ENCODE measurements at places on chromosomes 7 and 10.

GRCh38 chr7:17146621-17147020 is 151.8 kb upstream of the AHR start:
- no peak for DNase-seq

DNA sequence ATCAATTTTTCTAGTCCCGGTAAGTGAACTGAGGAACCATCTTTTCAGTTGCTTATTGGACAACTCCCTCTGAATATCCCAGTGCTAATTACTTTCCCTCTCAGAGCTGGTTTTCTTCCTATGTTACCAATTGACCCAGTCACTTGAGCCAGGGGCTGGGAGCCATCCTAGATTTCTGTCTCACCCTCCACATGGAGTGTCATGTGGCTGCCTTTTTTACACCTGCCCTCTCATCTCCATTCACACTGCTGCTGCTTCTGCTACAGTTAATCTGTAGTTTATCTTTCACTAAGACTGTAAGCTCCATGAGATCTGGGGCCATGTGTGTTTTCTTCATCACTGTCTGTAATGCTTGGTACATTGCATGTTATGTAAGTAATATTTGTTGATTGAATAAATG is 35.8 kb downstream of the VCL start:
- no peak for DNase-seq

- peak; percentile 55 for DNase-seq
These were observed 97.6 kb upstream of the ITGB1 start for GRCh38 chr10:33055625-33056024.

DNA sequence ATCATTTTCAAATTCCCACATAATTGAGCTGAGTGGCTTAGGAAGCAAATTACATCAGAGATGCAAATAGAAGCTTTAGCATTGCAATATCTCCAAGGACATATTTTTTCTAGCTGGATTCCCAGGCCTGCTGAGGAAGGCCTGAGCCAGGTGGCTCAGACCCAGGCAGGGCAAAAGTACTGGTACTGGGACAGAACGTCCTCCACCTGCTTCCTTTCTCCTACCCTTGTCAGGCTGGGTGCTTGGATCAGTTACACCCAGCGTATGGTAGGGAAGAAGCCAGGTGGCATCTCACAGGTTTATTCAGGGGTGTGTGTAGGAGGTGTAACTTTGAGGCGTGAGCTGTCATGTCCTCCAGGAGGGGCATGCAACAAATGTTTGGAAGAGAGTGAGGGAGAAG is 3.0 kb upstream of the PANK1 start:
- no peak for DNase-seq

GRCh38 chr10:59465088-59465487 is 102.7 kb upstream of the FAM13C start:
- DNase-seq: peak; percentile 12

GRCh38 chr10:110802551-110803238 is 69.0 kb upstream of the PDCD4 start:
- peak; percentile 25 for DNase-seq

DNA sequence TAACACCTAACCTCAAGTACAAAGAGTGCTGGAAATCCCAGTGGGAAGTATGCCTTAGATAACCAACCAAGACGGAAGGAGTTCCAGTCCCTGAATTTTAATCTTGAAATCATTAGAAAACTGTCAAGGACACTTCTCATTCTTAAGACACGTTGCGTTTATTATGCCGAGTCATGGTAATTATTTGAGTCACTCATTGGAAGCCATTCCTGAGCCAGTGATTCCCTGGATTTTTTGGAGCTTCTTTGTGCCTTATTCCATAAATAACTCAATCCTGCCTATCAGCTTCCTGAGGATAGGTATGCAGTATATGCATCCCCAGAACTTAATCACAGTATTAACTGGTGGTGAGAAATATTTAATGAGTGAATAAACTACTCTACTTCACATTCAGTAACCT is 77.4 kb downstream of the PPP1R17 start:
- peak; percentile 15 for DNase-seq

DNA sequence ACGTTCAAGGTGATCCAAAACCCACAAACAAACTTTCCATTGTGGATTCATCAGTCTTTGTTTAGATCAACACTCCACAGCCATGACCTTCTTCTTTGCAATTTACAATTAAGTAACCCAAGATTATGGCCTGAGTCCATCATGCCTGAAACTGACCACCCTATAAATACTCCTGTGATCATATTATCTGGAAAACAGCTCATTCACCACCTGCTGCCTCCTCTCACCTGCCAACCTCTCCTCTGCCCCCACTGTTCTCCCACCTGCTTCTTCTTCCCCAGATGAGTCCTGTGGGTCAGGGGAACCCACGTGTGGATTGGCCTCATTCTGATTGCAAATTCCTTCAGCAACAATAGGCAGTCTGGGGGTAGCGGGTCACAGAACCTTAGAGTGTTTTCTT is 81.4 kb downstream of the ABLIM1 start:
- DNase-seq: no peak

GRCh38 chr7:18590241-18590640 is 94.7 kb downstream of the HDAC9 start:
- DNase-seq: no peak

DNA sequence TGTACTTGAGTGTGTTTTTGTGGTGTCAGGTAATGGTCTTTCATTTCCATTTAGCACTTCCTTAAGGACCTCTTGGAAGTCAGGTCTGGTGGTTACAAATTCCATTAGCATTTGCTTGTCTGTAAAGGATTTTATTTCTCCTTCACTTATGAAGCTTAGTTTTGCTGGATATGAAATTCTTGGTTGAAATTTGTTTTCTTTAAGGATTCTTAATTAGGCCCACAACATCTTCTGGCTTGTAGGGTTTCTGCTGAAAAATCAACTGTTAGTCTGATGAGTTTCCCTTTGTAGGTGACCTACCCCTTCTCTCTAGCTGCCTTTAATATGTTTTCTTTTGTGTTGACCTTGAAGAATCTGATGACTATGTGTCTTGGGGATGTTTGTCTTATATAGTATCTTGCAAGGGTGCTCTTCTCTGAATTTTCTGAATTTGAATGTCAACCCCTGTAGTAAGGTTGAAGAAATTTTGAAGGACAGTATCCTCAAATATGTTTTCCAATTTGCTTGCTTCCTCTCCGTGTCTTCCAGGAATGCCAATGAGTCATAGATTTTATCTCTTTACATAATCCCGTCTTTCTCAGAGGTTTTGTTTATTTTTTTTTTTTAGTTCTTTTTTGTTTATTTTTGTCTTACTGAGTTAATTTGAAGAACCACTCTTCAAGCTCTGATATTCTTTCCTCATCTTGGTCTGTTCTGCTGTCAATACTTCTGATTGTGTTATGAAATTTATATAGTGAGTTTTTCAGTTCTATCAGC is 70.2 kb downstream of the SLC39A12 start:
- no peak for DNase-seq

DNA sequence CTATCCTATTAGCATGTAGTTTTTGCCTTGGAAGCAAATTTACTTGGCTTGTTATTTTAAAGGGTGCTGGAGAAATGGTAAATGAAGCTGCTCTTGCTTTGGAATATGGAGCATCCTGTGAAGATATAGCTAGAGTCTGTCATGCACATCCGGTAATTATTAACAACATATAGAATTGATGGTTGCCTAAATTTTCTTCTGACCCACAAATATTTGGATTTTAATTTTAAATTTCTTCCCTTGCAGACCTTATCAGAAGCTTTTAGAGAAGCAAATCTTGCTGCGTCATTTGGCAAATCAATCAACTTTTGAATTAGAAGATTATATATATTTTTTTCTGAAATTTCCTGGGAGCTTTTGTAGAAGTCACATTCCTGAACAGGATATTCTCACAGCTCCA is 28.0 kb downstream of the DLD start:
- DNase-seq: no peak

DNA sequence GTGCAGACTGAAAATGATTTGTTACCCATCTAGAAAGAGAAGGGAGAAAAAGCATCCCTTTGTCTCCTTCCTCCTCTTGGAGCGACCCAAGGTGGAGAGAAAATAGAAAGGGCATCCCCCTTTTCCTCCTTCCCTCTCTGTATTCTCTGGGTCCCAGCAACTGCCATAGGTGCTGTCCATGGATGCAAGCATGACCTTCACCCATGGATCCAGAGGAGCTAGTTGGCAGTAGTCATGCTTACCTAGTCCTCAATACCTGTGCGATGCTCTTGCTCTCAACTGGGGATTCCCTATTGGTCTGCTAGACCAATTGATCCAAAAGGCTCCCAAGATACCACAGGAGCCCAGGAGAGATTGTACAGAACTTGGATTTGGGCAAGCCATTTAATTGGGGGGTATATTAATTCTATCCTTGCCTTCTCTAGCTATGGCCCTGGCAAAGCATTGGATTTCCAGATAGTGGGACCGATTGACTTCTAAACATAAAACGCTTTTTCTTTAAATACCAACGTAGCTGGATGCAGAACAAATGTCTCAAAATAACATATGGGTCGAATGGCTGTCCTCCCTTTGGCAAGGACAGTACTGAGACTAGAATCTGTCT is 547.8 kb upstream of the IGFBP3 start:
- DNase-seq: no peak

GRCh38 chr10:63760034-63760707 is 239.0 kb downstream of the REEP3 start:
- DNase-seq: peak; percentile 63

DNA sequence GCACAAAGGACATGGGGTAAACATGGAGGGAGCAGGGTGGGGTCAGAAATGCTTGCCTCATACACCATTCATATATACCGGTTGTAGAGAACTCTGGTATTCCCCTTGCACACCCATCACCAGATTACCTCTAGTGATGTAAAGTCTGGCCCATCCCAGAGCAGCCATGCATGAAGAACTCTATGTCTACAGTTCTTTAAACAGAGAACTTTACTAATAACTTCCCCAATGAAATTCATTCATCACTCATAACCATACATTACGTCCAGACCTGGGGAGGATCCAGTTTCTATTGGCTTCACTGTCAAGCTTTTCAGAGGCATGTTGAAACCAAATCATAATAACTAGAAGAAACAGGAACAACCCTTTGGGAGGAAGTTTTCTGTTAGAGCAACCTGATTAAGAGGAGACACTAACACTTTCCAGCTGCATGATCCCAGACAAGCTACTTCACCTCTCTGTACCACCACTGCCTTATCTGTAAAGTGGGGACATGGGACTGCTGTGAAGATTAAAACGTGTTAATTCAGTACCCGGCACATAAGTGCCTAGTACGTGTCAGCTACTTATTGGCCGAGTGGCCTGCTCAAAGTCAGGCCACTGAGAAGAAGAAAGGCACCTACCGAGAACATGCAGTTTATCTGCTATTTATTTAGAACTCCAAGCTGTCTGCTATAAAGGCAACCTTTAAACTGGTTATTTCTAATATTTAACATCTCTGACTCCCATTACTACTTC is 59.7 kb downstream of the IGF2BP3 start:
- DNase-seq: no peak

DNA sequence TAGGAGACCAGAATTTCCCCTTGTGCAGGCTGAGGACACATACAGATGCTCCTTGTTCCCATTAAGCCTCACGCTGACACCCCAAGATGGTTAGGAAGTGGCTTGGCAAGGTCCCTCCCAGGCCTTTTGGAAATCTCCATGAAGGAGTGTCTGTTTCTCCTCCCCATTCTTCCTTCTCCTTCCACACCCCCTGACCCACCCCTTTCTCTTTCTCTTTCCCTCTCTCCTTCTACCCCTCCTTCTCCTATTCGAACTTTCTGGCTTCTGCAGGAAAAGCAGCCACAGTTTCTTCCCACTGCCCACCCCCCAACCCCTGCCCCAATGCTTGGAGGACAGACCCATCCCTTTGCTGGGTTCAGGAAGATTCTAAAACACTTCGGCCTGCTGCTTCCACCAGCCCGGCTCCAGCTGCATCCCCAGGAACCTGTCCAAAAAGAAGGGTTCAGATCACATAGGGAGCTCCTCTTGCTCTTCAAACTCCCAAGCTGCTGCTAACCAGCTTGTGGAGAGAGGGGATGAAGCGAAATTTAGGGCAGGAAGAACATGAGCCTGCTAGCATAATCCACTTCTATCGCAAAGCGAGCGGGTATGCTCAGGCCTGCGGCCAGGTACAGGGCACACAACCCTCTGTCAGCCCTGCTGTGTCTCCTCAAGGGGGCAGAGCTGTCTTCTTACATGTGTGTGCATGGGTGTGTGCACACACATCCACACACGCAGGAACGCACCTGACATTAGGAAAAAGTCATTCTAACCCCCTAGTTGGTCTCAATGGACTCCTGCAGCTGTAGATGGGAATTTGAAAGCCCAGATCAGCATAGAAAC is 80.4 kb downstream of the PPP1R3C start:
- DNase-seq: no peak

- DNase-seq: no peak
These were observed 45.3 kb downstream of the PRF1 start for GRCh38 chr10:70557086-70557845.

DNA sequence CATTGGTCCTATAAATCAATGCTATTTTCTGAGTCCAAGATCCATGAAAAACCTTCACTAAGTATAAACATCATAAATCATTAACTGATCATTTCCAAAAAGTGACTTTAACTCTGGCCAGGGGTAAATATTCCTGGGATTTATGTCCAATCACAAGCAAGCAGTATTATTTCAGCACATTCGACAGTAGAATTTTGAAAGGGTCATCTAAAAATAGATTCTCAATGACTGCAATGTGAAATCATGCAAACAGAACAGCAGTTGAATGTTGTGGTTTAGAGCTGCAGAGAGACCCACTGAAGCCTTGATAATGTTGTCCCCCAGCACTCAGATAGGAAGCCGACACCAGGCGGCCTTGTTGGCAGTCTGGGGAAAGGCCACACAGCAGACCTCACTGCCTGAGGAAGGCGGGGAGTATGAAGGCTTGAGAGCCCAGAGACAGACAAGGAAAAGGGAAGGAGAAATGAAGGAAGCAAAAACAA is 38.1 kb downstream of the FAM107B start:
- DNase-seq: peak; percentile 10

GRCh38 chr7:28081016-28081415 is 99.6 kb downstream of the JAZF1 start:
- DNase-seq: no peak

DNA sequence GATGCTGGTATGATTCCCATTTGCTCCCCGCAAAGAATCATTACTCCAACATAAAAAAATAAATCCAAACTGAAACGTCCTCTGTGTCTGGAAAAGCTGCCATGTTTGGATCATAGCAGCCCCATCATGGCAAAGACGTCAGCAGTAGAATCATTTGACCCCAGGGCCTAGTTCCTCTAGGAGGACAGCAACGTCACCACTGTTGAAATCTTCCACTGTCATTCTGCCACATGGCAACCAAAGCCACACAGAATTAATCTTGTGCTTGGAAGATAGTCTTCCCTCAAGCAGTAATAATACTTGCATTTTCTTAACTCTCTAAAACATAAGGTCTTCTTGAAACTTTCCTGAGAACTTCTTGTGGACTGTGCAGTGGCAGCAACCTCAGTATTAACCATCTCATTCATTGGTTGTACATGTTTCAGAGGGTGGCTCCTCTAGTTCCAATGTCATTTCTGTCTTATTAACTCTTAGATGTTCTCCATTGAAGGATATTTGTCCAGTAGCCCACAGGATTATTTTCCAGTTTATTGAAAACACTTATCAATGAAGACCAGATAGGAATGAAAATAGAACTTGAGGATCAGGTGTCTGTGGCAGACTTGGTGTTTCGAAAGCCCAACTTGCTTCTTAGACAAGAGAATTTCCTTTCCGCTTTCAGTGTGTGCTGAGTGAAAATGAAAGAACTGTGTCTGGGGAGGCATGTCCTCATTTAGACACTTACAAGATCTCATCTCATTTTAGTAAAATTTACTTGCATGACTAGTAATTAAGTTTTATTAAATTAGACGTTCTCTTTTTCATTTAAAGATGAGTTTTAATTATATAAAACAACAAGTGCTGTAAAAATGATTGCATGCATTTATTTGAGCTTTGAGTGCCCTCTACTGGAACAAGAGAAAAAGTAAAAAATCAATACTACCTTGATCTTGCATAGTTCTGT is 28.9 kb upstream of the INHBA start:
- no peak for DNase-seq
